Epithelial cell of alveolus of lung (primary cell): ENCODE measurements at places on chromosomes 5 and 9. TPM values are rescaled to one million over a fixed set of nuclear protein-coding genes. Genes with fewer than 3 reads are reported as not detected.

Gene C5orf34
- 3.6 and 8.2 TPM in 2 replicates for total RNA-seq

Gene PCDHA6
- total RNA-seq = not detected in 2 replicates

Gene UQCRQ
- total RNA-seq = 86.2 and 222 TPM in 2 replicates

Gene PCDHB16
- 0.08 and 0.13 TPM in 2 replicates for total RNA-seq

Gene PLAC8L1
- not detected in 2 replicates for total RNA-seq

Gene OR2K2
- 0.40 TPM in 1 of 2 replicates, not detected in the other for total RNA-seq

Gene ADAMTS13
- total RNA-seq = 0.39 and 4.0 TPM in 2 replicates

Gene SARDH
- total RNA-seq = 6.7 and 9.4 TPM in 2 replicates

Gene NR2F1-AS1
- total RNA-seq = 25.6 and 33.9 TPM in 2 replicates

Gene IFNA13
- not detected in 2 replicates for total RNA-seq

Gene ADCY2
- under 0.01 and 0.08 TPM in 2 replicates for total RNA-seq

Gene EQTN
- total RNA-seq = not detected in 2 replicates

Gene ALDH1A1
- 0.13 and 6.5 TPM in 2 replicates for total RNA-seq

Gene ADAMTS6
- 18.4 and 32.3 TPM in 2 replicates for total RNA-seq

Gene FCHO2
- total RNA-seq = 5.8 and 11.9 TPM in 2 replicates

Gene STPG3
- not detected in 2 replicates for total RNA-seq

Gene FBP2
- not detected in 2 replicates for total RNA-seq

Gene GOLGA1
- total RNA-seq = 7.2 and 8.9 TPM in 2 replicates

Gene INSL6
- total RNA-seq = not detected in 2 replicates

Gene EPB41L4B
- total RNA-seq = 1.7 TPM in 1 of 2 replicates, not detected in the other

Gene PCDHA7
- total RNA-seq = under 0.01 TPM in 1 of 2 replicates, not detected in the other

Gene RASGEF1C
- not detected in 2 replicates for total RNA-seq

Gene PALM2AKAP2
- total RNA-seq = 11.9 and 16.3 TPM in 2 replicates

Gene CCDC152
- total RNA-seq = 2.1 and 4.4 TPM in 2 replicates

Gene SLCO4C1
- total RNA-seq = 0.16 and 0.52 TPM in 2 replicates

Gene HTR4
- total RNA-seq = not detected in 2 replicates

Gene STOM
- total RNA-seq = 95.7 and 145 TPM in 2 replicates

Gene AGXT2
- not detected in 2 replicates for total RNA-seq

Gene IRX2
- 0.64 and 1.9 TPM in 2 replicates for total RNA-seq

Gene FOXD1
- 13.2 and 18.0 TPM in 2 replicates for total RNA-seq

Gene ARHGEF28
- 2.1 and 9.1 TPM in 2 replicates for total RNA-seq

Gene SPATA6L
- total RNA-seq = 0.26 TPM in 1 of 2 replicates, not detected in the other

Gene SAXO1
- not detected in 2 replicates for total RNA-seq

Gene RNF145
- total RNA-seq = 60.0 and 72.1 TPM in 2 replicates

Gene RGS7BP
- under 0.01 TPM in 1 of 2 replicates, not detected in the other for total RNA-seq

Gene NIM1K
- 0.78 and 0.96 TPM in 2 replicates for total RNA-seq
